NCI-H1417 treated with DMSO at 0.1 percent for 48 hours (cell line): ENCODE measurements at places on chromosomes 16 and 17.

GRCh38 chr17:76384222-76384986, at the start of gene SPHK1:
Gene SPHK1 (plus strand): TSS chr17:76384609. CDS start chr17:76385645, 1,036 bp downstream.
- DNase-seq, result no peak

DNA sequence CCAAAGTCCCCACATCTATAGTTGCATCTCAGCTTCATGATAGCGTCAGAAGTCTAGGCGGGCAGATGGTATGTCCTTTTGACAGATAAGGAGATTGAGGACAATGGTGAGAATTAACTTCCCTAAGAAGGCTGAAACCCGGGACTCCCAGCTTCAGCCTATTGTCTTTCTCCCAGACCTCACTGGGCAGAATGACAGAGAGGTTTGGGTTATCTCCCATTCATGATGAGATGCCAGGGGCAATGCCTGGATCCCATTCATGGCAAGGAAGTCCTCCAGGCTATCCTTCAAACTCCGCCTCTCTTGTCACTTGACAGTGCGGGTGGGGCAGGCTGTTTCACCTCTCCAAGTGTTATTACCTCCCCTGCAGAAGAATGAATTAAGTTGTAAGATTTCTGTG, 100.3 kb downstream of the IRX5 start:
- no peak for DNase-seq

GRCh38 chr17:21119247-21119918, 7.4 kb upstream of the DHRS7B start:
- DNase-seq, result no peak

DNA sequence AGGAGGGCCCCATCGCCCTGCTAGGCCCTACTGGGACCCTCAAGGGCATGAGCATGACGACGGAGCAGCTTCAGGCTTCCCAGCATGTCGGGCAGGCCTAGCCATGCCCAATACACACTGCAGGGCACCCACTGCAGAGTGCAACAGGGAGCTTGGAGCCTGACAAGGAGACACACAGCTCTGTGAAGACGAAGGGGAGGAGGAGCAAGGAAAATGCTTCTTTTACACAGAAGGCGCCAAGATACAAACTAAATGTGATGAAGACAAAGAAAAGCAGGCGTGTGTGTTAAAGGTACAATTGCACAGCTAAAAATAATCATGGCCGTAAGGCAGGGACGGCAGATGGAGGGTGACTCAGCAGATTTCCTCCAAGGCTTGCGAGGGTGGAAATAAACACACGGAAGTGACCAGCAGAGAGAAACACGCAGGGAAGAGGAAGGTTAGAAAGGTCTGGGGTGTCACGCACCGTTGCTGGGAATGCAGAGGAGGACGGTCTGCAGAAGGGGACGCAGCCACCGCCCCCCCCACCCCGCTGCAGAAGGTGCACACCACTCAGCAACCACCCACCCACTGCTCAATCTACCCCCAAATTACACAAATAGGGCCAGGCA, 108.5 kb downstream of the ZNF778 start:
- DNase-seq, result no peak

DNA sequence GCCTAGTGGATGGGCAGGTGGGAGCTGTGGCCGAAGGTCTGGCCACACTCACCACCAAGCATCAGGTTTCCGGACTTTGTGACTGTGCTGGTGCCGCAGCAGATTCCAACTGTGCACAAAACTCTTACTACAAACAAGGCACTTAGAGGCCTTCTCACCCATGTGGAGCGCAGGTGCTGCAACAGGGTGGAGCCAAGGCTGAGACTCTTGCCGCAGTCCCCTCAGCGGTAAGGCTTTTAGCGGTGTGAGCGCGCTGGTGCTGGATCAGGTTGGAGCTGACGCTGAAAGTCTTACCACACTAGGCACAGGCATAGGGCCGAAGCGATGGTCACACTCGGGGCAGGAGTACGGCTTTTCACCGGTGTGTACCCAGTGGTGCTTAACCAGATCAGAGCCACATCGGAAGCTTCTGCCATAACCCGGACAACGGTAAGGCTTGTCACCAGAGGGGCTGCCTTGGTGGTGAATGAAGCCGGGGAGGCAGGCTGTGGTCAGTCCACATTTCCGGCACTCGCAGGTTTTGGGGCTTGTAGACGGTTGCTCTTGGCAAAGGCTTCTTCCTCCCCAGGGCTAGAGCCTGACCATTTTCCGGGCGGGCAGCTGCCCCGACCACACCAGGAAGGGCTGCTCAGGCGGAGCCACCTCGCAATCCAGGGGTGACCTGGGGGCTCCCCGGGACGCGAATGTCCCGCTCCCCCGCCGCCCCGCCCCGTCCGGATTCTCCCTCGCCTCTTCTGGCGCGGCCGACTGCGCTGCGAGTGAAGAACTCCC, 1.0 kb upstream of the ARMC5 start:
- no peak for DNase-seq

GRCh38 chr16:7316281-7316888, 16.3 kb upstream of the RBFOX1 start:
- no peak for DNase-seq

- no peak for DNase-seq
These were observed 102.3 kb downstream of the FOXL1 start for GRCh38 chr16:86680661-86681030.

GRCh38 chr17:81524039-81524864, 3.9 kb upstream of the FSCN2 start:
- no peak for DNase-seq

- no peak for DNase-seq
These were observed 3.9 kb upstream of the SMPD3 start for GRCh38 chr16:68452176-68452575.

GRCh38 chr17:77316191-77316641, 175.4 kb downstream of the SEC14L1 start:
- DNase-seq, result no peak

DNA sequence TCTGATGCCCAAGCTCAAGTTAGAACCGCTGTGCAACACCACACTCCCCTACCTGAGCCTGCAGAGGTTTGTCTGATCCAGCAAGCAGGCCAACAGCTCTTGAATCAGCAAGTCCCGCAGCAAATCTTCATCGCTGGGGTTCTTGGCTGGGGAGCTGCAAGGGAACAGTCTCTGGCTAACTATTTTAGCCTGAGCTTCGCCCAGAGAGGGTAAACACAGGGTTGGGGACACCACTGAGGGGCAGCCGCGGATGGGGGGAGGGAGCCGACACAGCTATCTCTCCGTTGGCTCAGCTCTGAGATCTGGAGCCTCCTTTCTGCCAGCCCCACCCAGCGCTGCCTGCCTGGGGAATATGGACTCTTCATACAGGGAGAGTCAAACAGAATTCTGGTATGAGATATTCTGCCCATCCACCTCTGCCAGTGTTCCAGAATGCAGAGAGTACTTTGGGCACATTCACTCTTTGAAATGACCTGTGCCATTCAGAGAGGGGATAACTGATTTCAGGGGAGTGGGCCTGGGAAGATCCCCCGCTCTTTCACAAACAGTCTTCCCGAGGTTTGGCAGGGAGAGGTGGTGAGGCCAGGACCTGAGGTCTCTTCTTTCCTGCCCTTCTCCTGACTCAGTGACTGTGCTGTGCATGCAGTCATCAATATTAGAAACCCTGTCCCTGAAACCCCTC, 7.4 kb downstream of the GIP start:
- no peak for DNase-seq

DNA sequence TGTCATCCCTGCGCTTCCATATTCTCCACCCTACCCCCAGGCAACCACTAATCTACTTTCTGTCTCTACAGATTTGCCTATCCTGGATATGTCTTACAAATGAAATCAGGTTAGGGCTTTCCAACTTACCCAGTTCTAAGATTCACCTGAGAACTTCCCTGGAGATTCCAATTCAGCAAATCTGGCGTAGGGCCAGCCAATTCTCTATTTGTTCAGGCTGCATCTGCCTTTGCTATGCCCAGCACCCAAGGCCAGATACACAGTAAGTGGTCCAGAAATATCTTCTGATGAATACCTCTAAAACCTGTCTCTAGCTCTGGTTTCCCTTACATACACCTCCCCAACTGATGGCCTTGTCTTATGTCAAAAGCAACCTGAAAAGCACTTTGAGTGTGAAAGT, 10.4 kb upstream of the CTCF start:
- no peak for DNase-seq

DNA sequence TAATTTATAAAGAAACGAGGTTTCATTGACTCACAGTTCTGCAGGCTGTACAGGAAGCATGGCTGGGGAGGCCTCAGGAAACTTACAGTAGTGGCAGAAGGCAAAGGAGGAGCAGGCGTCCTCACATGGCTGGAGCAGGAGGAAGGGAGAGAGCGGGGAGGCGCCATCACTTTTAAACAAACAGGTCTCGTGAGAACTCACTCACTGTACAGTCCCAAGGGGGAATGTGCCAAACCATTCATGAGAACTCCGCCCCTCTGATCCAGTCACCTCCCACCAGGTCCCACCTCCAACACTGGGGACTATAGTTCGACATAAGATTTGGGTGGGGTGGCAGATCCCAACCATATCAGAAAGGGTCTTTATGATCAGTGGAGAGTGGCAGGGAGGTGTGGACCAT, 392.4 kb upstream of the TNRC6C start:
- DNase-seq, result no peak

- DNase-seq, result no peak
These were observed 76.1 kb upstream of the SDK2 start for GRCh38 chr17:73720187-73720834.

- peak; percentile 34 for DNase-seq
These were observed 57.3 kb upstream of the CCL1 start for GRCh38 chr17:34420254-34420766.

- no peak for DNase-seq
These were observed 8.6 kb upstream of the LHX1 start for GRCh38 chr17:36928471-36929345.

- DNase-seq, result no peak
These were observed 186.0 kb downstream of the TANC2 start for GRCh38 chr17:63151941-63152523.

- DNase-seq, result no peak
These were observed 28.4 kb downstream of the SLC25A10 start for GRCh38 chr17:81740395-81740961.

GRCh38 chr16:29983420-29984136, 9.9 kb downstream of the TAOK2 start:
- no peak for DNase-seq

- no peak for DNase-seq
These were observed 40.8 kb downstream of the MRM1 start for GRCh38 chr17:36641877-36642845.

DNA sequence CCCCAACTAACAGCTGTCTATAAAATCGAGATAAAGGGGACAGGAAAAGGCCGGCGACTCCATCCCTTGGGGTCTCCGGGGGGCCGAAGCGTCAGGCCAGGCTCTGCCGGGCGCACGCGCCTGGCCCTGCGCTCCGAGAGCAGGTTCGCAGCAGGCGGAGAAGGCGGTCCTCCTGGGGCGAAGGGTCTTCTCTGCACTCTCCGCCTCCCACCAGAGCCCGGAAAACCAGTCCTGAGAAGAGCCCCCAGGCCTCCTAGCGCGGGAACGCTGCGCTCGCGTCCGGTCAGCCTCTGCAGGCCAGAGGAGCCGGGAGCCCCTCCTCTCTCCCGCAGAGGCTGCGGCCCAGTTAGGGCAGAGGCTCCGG, 5.1 kb downstream of the FOXF1 start:
- DNase-seq, result no peak

GRCh38 chr17:933312-934073, 46.1 kb downstream of the NXN start:
- DNase-seq, result no peak

DNA sequence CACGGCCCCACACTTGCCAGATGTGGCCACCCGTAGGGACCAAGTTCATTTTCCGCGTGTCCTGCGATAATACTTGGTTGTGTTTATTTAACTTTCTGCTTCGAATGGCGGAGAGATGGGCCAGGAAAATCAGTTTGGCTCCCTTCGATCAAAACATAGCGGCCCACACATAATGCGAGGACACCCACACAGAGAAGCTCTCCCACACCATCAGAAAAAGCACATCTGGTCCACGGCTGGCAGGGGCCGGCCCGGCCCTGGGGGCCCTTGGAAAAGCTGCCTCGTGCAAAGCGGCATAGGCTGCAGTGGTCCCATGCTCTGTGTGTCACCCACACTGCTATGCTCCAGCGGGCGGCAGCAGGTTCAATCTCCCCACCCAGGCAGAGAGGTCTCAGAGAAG, 46.9 kb downstream of the ZNF423 start:
- DNase-seq, result no peak
